ENCODE measurements at places on chromosomes 1 and 21.

DNA sequence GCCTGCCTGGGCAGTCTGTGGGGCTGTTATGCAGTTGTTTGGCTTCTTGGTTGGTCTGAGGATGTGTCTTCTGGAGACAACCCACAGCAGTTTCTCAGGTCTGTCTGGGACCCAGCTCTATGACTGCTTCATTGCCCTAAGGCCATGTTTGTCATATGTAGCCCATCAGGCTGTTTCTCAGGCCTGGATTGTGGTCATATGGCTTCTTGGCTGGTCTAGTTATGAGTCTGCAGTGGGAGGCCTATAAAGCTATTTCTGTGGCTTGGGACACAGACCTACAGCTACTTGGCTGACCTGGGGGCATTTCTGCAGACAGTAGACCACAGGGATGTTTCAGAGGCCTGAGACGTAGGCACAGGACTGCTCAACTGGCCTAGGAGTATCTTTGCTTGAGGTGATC lies 41.5 kb downstream of the CHIA start:
- DNase-seq, result no peak

DNA sequence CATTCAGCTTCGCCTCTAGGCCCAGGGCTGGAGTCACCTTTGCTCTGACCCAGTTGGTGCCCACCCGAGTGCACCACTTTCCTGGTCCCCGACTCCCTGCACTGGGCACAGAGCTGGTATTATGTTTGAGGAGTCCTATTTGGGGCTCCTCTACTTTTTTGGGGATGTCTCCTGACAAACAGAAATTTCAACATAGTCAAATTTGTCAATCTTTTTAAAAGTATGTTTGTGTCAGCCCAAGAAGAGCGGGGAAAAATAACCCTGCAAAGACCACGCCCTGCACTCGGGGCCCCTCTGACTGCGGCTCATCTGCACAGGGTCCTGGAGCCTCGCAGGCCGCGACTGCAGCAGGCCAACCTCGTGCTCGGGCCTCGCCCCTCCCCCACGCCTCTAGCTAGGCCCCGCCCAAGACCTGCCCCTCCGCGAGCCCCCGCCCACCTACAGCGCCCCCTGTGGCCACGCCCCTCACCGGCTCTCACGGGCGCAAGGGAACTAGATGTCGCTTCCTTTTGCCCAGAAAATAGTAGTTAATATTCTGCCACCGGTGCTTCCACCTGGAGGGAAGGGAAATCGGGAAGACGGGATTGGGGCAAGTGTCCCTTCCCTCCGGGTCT lies 11.4 kb downstream of the FAM229A start:
- peak; percentile 55 for DNase-seq

DNA sequence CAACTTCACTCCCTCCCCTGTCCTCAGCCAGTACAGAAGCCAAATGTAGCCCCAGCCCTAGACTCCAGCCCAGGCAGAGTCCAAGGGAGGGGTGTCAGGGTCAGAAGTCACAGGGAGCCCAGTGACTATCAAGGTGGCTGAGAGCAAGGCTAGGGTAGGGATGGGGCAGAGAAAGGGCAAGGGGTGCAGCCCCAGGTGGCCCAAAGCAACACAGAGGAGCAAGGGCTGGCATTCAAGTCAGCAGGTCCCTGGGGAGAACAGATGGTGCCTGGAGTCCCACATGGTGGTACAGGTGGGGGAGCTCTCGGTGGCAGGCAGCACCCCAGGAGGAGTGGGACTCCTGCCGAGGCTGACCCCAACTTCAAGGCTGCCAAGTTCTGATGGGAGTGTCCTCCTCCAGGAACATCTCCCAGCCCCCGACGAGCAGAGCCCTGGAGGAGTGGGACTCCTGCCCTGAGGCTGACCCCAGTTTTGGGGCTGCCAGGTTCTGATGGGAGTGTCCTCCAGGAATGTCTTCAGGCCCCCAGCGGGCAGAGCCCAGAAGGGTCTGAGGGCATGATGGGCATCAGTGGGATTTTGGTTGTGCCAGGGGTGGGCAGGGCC lies 3.7 kb upstream of the DVL1 start:
- no peak for DNase-seq

- DNase-seq, result no peak
These were observed 28.2 kb downstream of the UBE2U start for GRCh38 chr1:64231654-64232053.

DNA sequence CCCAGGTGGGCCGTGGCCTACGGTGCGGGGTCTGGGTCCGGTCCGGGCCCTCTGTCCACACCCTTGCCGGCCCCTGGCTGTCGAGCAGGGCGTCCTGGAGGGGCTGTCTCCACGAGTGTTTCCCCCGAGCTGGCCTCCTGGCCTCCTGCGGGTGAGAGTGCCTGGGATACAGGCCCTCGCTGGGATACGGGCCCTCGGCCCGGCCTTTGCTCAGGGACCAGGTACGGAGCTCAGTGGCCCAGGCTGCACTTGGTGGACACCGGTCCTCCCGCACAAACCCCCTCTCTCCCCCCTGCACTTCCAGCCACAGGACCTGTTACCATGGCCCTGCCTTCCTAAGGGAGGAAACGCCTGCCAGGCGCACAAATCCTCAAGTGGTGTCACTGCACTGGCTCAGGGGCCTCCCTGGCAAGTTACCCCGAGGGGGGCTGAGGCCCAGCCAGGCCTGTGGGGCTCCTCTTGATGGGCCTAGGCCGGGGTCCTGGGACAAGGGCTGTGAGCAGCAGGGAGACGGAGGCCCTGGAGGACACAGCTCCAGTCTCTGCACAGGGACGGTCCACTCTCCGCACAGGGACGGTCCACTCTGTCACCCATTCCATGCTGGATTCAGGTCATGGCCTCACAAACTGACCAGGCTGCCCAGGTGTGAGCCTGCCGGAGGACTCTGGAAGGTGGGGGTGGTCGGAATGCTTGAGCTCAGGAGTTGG lies 18.2 kb upstream of the RNF223 start:
- DNase-seq, result no peak

GRCh38 chr21:42680429-42680828 lies 27.0 kb downstream of the PDE9A start:
- no peak for DNase-seq

GRCh38 chr21:41333752-41334151 lies 17.2 kb downstream of the FAM3B start:
- no peak for DNase-seq

DNA sequence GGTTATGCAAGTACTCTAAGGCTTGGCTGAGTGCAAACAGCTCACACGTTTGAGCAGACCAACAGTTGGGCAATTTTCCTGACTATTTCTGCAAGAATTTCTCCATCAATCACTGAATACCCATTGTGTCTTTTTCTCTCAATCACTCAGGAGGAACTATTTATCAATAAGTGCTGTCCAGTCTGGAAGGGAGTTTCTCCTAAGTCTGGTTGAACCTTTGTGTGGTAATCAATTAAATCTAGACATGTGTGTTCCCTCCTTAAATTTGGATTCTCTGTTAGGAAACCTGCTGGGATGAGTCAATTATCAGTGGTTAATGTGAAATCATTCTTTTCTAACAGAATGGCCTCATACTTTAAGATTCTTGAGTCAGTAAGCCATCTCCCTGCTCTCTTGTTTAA lies 6.8 kb upstream of the AADACL3 start:
- no peak for DNase-seq

- DNase-seq, result no peak
These were observed 5.3 kb upstream of the PFKL start for GRCh38 chr21:44294391-44295162.

DNA sequence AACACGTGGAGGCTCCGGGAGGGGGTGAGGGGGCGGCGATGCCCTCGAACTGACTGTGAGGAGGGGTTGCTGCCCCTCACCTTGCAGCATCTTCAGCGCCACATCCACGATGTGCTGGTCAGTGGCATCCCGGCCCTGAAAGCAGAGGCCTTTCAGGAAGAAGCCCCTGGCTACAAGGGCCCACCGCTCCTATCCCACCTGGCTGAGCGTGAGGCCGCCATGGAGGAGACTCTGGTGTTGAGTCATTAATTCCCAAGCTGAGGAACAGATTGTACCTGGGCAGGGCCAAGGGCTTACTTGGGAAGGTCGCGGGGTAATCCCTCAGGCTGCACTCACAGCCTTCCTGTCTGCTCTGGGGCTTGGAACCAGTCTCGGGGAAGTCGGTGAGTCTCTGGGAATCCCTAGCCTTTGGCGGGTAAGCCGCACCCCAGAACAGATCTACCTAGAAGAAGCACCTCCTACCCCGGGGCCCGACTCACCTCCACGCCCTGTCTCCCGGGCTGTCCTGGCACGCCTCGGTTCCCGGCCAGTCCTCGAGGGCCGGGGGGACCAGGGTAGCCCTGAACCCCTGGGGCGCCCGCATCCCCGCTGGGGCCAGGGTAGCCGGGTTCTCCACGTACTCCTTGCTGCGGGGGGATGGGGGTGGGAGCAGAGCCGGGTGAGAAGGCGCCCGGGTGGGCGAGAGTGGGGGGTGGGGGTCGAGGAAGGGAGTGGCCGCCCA lies 13.9 kb downstream of the COL9A2 start:
- DNase-seq, result no peak

DNA sequence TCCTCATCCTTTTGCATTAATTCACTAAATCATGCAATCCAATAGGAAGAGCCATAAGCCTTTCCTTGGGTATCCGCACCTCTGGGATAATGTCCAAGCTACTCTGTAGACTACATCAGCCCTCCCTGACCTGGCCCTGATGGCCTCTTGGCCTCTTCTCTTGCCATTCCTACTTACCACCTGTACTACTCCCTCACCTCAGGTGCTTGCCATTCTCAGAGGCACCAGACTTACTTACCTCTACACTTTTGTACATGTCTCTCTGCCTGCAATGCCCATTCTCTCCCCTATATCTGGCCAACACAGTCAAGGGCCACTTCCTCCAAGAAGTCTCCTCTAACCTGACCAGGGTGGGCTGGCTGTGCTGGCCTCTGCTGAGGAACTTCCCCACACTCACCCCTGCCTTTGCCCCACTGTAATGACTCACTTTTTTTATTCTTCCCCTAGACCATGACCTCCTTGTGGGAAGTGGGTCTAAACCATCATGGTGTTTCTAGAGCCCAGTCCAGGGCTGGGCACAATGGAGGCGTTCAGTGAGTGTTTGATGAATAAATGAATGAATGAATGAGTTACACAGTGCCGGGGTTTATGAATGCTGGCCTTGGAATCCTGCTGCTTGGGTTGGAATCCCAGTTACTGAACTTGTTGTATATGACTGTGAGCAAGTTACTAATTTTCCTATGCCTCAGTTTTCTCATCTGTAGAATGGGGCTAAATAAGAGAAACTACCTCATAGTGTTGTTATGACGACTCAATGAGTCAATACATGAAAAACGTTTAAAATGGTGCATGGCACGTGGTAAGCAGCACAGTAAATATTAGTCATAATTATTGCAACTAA lies 179.8 kb downstream of the FOXD2 start:
- DNase-seq, result no peak

DNA sequence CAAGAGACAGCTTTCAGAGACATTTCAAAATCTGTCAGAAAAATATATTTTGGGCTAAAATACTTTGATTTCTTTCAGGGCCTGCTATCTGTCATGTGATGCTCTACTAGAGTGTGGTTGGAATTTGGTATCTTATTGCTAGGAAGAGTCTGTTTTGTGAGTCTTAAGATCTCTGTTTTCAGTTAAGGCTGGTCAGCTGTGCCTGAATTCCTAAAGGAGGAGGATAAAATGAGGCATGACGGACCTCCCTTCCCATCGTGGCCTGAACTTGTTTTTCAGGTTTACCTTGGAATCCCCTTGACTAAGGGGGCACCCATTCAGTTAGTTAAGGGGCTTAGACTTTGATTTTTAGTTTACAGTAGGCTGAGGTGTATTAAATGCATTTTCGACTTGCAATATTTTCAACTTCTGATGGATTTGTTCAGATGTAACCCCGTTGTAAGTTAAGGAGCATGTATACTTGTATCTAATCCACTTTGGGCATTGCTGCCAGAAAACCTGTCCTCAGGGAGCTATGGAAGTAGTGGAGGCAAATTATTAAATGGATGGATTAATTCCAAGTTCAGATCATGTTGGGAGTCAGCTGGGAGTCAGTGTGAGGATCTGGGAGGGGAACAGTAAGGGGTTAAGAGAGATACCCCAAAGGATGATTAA lies 18.3 kb downstream of the CAPN2 start:
- DNase-seq, result no peak

GRCh38 chr21:45505416-45506021 lies 36.7 kb downstream of the SLC19A1 start:
- no peak for DNase-seq

GRCh38 chr1:53684741-53685140 lies 54.2 kb downstream of the GLIS1 start:
- DNase-seq, result no peak

GRCh38 chr21:31983120-31983519 lies 110.3 kb downstream of the HUNK start:
- DNase-seq, result no peak

DNA sequence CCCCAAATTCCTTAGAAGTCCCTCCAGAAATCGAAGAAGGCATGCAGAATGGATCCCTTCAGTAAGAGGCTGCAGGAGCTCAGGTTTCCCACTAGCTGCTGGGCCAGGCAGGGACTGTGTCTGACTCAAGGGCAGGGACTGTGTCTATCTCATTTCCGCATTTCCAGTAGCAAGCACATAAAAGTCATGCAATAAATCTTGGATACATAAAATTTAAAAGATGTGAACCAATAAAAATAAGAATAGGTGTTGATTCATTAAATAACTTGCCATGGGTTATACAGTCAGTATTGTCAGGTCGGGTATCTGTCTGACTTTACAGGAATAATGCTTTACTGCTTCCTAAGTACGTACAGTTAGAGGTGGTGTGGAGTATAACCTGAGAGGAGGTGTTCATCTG lies 15.2 kb downstream of the PM20D1 start:
- DNase-seq, result no peak

GRCh38 chr1:48039088-48040054 lies 42.2 kb upstream of the TRABD2B start:
- DNase-seq, result no peak

- DNase-seq, result no peak
These were observed 99.4 kb downstream of the ATP5PO start for GRCh38 chr21:33816174-33816573.

DNA sequence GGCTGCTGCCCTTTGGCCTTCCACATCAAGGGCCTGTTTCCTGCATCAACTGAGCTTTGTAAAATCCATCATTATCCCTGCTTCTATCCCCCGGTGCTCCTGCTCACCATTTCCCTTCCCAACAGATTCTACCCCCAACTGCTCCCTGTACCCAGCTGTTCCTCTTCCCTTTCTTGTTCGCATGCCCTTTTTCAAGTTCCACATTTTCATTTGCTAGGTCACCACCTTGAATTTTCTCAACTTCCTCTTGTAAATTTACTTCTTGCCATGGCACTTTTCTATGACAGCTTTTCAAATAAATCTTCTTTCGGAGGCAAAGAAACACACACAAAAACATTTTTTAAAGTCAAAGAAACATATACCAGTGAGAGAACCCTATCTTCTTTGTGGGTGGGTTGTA lies 330.5 kb upstream of the ADGRL2 start:
- DNase-seq, result no peak

GRCh38 chr1:104295511-104295910 lies 545.8 kb downstream of the AMY1C start:
- DNase-seq, result no peak
